ENCODE measurements at places on chromosomes 2 and 18.

- DNase-seq = no peak
Measured at GRCh38 chr2:168312036-168312822, 64.8 kb upstream of the STK39 start.

DNA sequence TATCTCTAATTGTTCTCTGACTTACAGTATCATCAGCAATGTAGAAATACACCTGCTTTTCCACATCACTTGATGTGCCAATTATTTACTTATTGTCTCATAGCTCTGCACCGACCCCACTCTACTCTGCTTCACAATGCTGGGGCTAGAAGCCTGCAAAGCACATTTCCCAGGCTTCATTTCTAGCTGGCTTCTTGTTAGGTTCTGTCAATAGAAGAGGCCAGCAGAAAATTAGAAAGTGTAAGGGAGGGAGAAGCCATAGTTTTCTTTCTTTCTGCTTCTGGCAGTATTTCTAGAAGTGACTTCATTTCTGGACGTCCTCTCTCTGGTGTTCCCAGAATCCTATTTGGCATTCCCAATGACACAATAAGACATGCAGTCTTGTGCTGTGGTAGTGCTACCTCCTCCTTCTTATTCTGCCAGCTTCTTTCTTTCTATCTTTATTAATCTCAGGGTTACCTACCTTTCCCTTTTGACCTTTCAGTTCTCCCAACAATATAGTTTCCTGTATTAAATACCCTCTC, 12.5 kb upstream of the TANC1 start:
- DNase-seq = no peak

DNA sequence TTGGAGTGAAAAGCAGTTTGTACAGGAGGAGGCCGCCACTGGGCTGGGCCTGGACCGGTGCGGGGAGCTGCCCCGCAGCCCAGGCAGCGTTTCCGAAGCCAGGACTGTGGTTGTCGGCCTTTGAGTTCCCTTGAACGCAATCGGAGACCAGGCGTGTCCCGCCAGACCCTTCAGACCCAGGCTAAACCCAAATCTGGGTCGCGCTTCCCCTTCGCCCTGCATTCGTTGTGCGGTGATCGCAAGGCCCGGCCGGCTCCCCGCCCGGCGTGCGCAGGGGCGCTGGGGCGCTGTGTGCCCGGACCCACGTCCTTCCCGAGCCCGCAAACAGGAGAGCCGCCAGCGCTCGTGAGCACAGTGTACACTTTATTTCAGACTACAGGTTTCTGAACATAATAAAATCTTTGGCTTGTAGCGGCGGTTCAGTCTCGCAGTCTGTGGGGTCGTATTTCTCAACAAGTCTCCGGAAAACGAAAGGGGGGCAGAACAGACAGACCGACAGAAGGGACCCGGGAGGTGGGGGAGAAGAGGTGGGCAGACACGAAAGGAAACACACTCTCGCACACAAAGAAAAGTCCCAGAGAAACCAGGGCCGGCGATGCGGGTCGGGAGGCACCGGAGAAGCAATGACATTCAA, 5.5 kb downstream of the EN1 start:
- DNase-seq = no peak

DNA sequence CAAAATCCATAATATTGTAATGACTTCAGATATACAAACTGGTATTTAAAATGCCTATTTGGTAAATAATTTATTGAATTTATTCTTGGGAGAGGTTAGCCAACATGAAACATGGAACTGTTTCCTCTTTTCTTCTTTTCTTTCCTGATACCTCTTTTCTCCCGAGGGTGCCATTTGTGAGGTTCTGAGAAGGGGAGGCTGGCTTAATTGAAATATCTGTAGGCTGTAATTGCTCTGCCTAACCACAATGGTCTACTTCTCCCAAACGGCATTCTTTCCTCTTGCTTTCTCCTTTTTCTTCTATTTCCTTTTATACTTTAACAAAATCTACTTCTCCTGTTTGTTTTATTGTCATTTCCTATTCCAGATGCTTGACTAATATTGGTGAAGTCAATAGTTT, 114.9 kb downstream of the TCF4 start:
- DNase-seq = no peak

GRCh38 chr2:8437949-8438400, 243.9 kb upstream of the ID2 start:
- DNase-seq = no peak

- DNase-seq = no peak
Measured at GRCh38 chr2:222969491-222969890, 82.5 kb upstream of the KCNE4 start.

- DNase-seq = no peak
Measured at GRCh38 chr2:155256803-155257202, 558.3 kb downstream of the KCNJ3 start.

DNA sequence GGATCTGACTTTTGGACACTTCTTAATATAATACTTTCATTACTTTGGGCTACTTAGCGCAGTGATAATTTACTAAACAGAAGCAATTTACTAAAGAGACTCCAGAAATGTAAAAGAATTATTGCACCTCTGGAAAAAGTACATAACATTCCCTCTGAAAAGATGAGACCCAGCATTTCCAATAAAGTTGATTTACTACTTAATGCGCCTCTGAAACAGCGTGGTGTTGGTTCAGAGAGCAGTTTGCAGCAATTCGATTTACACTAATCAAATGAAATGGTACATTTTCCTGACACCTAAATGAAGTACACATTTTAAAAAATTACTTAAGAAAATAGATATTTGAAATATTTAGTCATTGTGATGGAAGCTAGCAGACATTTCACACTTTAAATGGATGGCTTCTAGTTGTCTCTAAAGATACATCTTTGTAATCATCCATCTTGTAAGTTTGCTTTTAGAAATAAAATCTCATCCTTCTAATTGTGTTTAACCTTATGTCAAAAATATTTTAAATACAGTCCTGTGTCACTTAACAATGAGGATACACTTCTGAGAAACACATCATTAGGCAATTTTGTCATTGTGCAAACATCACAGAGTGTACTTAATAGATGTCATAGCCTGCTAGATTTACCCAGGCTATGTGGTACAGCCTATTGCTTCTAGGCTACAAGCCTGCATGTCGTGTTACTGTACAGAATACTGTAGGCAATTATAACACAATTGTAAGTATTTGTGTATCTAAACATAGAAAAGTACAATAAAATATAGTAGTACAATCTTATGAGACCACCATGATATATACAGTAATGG, 284.6 kb upstream of the UBE2E3 start:
- DNase-seq = no peak

GRCh38 chr18:49170925-49171505, 220.2 kb upstream of the SMAD7 start:
- DNase-seq = no peak

DNA sequence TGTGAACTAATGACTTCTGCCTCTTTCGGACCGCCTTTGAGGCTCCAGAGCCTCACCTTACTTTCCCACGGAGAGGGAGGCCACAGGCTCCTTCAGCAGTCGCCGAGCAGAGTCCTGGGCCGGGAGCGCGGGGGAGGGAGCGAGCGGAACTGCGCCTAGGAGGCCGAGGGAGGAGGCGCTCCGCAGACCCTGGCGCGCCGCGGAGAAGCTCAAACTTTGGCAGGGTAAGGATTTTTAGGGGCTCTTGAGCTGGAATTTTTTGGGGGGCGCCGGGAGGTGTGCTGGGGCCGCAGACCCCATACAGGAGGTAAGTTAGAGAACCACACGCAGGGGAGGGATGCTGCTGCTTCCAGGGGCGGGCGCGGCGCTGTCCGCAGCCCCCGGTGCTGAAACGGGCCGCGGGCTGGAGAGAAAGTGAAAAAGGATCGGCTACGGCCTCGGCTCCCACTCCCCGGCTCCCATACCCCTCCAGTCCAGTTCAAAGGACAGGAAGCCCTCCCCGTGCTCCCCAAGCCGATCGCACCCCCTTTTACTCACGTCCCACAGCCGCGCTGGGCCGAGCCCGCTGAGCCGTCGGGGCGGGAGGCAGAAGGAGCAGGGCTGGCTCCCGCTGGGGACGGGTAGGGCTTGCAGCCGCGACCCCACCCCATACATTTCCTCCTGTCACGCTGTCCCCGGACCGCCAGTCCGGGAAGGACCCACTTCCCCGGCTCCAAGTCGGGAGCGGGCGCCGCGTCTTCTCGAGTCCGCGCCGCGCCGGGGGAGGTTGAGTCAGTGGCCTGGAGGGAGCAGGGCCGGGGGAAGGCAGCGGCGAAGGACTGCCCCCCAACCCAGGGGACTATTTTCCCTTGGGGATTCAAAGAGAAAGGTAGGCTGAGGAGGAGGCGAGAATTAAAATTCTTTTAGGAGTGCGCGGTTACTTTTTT, at the start of gene CNGA3:
Gene CNGA3, plus strand, starts transcription at position 146 of the 926 bp plus-strand sequence. CDS start 23,520 bp downstream, outside the sequence.
- no peak for DNase-seq

DNA sequence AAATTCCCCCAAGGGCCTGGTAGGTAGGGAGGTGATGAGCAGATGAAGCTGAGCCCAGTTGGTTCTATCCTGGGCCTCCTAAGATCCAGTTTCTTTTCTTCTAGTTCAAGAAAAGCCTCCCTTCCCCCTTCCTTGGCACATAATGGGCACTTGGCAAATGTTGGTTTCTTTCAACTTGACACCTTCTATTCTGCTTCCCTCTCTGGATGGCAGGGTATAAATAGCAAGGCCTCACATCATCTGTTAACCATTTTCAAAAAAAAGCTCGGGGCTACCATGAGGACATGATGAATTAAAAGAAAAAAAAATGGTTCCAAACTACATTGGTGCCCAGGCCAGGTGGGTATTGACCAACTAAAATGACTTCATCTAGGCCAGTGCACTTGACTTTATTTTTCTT, 29.9 kb downstream of the CTAGE1 start:
- no peak for DNase-seq

DNA sequence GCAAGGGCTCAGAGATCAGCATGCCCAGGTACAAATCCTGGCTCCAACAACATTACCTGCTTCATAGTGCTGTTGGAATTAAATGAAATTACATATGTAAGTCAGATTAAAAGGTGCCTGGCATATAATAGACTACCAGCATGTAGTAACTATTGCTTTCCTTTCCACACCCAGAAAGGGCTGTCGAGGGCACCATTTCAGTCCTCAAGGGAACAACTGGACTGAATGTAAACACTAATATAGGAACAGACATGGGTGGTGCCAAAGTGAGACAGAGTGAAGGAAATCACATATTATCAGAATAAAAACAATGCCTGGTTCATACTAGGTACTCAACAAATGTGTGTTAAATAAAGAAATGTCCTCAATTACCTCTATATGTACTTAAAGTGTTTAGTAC, 43.3 kb downstream of the FAP start:
- no peak for DNase-seq

DNA sequence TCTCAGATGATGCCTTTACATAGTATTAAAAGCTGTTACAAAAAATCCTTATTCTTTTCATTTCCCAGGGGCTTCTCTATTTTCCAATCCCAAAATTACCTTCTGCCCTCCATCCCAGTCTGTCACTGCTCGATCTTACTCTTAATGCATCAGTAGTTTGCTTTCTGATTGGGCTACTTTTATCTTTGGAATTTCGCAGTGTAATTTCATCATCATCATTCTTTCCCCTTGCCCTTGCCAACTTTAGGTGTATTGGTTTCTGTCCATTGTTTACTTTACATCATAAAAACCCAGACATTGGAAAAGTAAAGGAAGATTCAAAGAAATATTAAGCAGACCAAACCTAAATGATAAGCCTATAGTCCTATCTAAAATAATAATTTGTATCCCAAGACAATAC, 457.2 kb downstream of the PIK3C3 start:
- DNase-seq = no peak

DNA sequence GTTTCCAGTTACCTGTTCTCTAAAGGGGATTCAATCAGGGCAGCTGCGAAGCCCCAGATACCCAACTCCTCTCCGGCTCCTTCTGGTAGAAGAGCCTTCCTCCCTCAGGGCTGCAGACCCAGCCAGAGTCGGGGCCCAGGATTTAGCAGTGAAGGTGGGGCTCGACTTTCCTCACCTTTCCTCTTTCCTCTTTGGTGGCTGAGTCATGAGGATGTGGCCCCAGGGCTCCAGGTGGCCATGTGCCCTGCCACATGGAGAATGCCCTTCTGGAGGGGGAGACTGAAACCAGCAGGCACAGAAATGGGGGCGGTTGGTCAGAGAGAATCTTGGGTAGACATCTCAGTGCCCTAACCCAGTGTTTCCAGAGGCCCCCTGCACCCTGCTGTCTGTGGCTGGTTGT, 402.6 kb downstream of the NBAS start:
- DNase-seq = no peak

GRCh38 chr2:10417551-10418335, 30.4 kb downstream of the ODC1 start:
- no peak for DNase-seq

- DNase-seq = no peak
Measured at GRCh38 chr2:202005272-202005887, 28.3 kb upstream of the FZD7 start.

GRCh38 chr2:24683408-24683807, 109.8 kb downstream of the PTRHD1 start:
- no peak for DNase-seq

GRCh38 chr2:96105994-96106715, 10.2 kb downstream of the ADRA2B start:
- no peak for DNase-seq

GRCh38 chr2:24360050-24360962, at the start of gene ITSN2:
ITSN2 (minus strand) TSS chr2:24360536; CDS start chr2:24328082, 32,454 bp downstream.
- peak; percentile 76 for DNase-seq

- DNase-seq = no peak
Measured at GRCh38 chr2:70943205-70943871, 7.6 kb downstream of the ATP6V1B1 start.

DNA sequence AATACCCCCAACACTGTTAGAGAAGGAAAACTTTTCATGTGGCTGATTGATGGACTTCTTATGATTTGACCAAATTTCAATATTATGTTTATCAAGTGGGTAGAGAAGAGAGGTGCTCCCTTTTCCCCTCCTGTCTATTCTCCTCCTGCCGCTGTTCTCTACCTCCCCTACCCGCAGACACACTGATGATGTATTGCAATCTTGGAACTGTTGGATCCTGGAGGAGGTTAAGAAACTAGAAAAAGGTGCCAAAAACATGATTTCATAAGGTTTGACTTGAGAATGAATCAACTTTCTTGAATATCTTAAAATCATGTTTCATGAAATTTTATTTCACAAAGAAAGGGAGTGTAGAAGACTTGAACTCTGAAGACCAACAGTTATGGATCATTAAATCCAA, 125.8 kb downstream of the MEIS1 start:
- DNase-seq = no peak

DNA sequence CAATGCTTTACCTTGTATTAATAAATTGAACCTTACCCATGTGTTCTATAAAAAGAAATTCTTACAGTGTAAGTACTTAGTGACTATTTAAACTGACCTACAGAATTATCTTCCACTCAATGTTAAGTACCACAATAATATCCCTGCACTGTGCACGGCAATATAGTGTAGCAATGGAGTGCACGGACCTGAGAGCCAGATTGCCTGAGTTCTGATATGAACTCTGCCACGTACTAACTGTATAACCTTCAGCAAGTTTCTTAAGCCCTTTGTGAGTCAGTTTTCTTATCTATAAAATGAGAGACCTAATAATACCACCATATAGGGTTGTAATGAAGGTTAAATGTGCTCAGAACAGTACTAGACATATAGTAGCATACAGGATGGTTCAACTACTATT, 66.2 kb downstream of the GPR39 start:
- no peak for DNase-seq
